ENCODE measurements at places on chromosomes 16 and 17.

GRCh38 chr16:17013038-17013437, 457.7 kb downstream of the XYLT1 start:
- no peak for DNase-seq

DNA sequence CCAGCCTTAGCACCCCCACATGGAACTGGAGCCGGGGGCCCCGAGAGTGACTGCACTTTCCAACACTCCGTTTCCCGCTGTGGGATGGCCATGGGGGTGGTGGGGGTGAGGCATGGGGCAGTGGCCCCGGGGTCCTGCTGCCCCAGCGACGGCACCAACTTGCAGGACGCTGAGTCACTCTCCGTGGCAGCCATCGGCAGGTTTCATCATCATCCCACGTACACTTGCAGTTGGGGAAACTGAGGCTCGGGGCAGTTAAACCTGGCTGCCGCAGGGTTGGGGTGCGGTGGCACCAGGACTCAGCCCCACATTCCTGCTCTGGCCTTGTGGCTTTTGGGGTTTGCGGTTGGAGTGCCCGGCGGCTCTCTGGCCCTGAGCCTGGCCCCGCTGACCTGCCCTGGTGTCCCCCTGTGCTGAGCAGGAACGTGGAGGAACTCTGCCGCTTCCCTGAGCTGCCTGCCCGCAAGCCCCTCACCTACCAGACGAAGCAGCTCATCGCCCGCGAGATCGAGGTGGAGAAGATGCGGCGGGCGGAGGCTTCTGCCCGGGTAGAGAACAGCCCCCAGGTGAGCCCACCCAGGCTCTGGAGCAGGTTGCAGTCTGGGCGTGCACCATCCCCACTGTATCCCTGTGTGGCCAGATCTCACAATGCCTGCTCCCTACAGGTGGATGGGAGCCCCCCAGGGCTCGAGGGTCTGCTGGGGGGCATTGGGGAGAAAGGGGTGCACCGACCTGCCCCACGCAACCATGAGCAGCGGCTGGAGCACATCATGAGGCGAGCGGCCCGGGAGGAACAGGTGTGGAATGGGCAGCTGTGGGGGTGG, 4.0 kb downstream of the GNG13 start:
- DNase-seq: no peak

GRCh38 chr17:72063756-72064450, 56.9 kb upstream of the SOX9 start:
- no peak for DNase-seq

GRCh38 chr17:57876023-57876865, 26.4 kb upstream of the MRPS23 start:
- no peak for DNase-seq

DNA sequence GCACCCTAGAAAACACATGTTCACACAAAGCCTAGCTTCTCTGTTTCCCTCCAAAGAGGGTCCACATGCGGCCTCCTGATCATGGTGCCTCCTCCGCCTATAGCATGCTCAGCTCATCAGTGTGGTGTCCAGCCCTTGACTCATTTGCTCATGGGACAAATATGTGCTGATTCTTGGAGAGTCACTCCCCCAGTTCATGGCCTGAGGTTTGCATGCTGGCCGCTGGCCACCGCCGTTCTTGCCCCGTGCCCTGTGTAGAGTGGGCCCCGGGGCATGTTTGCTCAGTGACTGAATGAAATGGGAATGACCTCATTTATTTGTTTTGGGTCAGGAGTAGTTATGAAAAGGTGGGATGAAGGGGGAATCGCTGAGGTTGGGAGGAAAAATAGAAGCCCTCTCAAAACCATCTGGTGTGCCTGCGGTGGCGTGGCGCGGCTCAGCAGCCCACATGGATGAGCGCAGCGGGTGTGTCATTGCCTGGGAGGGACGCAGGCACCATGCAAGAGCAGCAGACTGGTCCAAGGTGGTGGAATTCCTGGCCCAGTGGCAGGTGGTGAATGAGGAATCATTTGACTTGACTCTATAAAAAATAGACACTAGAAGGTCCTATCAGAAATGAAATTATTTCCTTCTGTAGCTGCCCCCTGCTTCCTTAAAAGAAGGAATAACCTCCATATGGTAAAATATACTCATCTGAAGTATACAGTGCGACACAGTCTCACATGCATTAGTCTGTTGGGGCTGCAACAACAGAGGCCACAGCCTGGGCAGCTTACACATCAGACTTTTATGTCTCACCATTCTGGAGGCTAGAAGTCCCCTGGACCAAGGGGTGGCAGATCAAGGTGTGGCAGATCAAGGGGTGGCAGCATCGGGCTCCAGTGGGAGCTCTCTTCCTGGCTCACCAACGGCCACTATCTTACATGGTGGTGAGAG, 31.7 kb downstream of the CRISPLD2 start:
- DNase-seq: no peak

DNA sequence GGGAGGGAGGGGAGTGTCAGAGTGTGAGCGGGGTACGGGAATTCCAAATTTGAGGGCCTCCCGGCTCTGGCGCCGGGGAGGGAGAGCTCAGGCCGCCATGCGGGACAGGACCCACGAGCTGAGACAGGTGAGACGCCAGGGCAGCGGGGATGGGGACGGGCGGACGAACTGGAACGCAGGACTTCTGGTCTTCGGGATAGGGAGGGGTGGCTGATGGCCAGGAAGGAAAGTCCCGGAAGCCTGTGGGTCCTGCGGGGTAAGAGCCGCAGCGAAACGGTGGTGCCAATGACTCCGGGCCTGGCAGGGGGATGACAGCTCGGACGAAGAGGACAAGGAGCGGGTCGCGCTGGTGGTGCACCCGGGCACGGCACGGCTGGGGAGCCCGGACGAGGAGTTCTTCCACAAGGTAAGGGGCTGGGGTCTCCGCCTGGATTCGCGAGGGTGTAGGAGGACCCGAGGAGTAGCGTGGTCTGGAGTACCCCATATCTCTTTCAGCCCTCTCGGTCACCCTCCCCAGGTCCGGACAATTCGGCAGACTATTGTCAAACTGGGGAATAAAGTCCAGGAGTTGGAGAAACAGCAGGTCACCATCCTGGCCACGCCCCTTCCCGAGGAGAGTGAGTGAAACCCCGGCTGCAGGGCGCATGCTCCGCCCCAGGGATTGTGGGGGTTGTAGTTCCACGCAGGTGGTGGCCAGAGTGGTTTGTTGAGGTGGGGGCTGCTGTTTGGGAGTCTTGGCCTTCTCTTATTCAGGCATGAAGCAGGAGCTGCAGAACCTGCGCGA, 543 bp downstream of the STX4 start:
- peak; percentile 84 for DNase-seq

DNA sequence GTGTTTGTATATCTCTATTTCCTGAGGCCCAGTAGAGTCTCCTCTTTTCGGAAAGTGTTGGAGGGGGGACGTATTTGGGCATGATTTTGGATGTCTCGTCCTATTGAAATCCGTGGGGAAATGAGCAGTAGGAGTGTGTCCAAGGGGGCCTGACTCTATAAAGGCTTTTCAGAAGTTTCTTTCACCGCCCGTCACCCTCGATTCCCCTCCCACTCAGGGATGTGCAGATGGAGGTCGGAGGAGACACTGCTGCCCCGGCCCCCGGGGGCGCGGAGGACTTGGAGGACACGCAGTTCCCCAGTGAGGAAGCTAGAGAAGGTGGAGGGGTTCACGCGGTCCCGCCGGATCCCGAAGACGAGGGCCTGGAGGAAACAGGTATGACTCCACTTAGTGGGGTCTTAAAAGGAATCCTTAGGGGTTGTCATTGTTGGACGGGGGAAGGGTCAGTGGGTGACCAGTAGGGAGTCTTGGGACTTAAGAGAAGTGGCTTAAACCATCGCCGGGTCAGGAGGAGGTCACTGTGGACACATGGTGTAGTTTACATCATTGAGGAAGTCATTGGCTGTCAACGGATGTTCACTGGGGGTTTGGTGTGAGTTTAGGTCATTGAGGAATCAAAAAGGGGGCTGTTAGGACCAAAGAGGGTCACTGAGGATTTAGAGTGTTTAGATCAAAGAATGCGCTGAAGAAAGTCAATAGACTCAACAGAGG, 424 bp downstream of the MON1B start:
- DNase-seq: no peak

- no peak for DNase-seq
Measured at GRCh38 chr17:38450557-38451029, 22.3 kb downstream of the ARHGAP23 start.

DNA sequence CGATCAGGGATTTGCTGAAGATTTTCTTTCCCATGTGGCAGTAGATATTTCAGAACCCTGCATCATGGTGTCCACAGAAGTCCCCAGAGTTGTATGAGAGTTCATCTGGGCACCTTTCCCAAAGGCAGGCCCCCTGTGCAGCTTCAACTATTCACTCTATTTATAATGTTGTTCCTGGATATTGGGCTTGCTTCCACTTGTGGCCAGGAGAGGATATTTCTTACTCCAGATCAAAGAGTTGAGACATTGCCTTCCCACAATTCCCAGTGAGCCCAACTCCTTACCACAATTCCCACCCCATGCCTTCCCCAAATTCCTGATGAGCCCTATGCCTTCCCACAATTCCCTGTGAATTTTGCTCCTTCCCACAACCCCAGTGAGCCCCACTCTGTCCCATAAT, 206.9 kb downstream of the WWOX start:
- DNase-seq: no peak

GRCh38 chr16:83933885-83934683, 19.0 kb upstream of the OSGIN1 start:
- DNase-seq: no peak

- DNase-seq: peak; percentile 32
Measured at GRCh38 chr16:324451-325334, 27.8 kb downstream of the AXIN1 start.

- DNase-seq: no peak
Measured at GRCh38 chr17:63095879-63096278, 129.8 kb downstream of the TANC2 start.

DNA sequence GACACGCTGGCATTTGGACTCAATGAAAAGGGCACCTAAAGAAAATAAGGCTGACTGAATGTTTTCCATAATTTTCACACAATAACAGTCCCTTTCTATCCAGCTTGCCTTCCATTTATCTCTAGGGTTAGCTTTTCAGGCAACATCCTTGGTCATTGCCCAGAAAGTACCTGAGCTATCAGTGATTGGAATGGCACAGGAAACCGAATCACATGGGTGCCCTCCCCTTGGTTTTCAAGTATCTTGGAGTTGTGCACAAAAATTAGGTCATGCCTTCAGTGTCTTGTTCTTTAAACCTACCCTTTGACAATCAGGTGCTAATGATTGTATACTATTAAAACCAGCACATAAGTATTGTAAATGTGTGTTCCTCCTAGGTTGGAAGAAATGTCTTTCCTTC, 3.3 kb upstream of the VPS4A start:
- no peak for DNase-seq

GRCh38 chr16:65487231-65487630, 365.4 kb upstream of the CDH11 start:
- no peak for DNase-seq

DNA sequence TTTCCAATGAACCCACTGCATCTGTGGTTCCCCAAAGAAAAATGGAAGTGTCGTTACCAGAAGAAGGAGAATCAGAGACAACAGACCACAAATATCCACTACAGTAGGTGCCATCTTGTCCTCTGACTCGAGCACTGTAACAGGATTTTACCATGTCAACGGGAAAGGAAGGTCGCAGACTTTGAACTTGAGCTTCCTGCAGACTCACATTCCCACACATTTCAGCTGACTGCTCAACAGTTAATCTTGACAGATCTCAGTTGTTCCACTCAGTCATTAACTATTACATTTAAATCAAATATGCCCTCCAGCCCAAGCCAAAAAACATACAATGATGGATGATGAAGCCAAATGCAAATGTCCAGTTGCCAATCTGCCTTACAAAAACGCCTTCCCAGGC, 37.0 kb downstream of the GAS7 start:
- DNase-seq: no peak

DNA sequence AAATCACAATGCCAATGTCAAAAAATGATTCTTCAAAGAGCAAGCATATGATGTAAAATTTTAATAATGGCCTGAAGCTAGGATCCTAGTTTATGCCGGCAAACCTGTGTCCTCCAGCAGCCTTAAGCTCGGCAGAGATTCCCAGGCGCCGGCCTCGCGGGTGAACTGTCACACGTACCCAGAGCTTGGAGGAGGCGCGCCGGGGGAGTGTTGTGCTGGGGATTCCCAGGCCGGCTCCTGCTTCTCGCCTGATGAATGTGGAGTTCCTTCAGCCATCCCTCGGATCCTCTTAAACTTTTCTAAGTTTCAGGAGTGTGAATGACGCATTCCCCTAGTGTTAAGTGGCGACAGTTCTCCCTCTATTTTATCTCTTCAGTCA, 19.1 kb upstream of the NTN1 start:
- no peak for DNase-seq

GRCh38 chr17:56754523-56755208, 79.1 kb downstream of the C17orf67 start:
- no peak for DNase-seq

DNA sequence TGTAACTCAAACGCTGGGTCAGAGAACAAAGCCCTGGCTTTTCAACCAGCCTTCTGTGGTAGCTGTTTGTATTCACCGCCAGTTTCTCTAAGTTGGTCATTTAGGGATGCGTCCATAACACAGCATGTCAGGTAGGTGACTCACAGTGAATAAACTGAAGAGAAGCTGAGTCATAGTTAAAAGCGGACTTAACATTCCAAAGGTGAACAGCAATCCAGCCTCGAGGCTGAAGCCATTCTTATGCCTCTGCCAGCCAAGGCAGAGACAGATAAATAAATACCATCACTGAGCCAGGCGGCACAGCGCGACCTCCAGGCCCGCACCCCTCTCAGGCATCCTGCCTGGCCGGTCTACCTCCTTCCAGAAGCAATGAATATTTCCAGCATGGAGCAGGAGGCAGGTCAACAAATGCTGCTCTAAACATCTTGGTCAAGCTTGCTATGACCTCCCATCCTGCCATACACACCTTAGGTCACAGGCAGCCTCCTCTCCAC, 12.4 kb upstream of the CACNG4 start:
- no peak for DNase-seq

DNA sequence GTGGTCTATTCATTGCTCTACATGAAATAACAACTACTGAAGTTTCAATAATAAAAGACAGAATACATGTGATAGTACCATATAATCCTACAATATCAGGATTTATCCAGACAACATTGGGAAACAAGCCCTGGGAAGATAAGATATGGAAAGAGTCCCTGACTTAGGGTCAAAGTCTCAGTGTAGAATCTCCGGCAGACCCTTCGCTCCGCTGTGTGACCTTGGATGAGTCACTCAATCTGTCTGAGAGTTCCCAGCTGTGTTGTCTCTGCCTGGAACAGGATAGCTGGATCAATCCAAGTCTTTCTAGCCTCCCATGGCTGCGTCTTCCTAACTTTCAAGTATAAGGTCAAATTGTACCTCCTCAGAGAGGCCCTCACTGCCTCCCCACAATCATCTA, 335.9 kb downstream of the TMEM114 start:
- DNase-seq: no peak

GRCh38 chr17:68398691-68399637, 58.3 kb downstream of the WIPI1 start:
- DNase-seq: no peak
